ENCODE measurements at places on chromosomes 1 and 21.

DNA sequence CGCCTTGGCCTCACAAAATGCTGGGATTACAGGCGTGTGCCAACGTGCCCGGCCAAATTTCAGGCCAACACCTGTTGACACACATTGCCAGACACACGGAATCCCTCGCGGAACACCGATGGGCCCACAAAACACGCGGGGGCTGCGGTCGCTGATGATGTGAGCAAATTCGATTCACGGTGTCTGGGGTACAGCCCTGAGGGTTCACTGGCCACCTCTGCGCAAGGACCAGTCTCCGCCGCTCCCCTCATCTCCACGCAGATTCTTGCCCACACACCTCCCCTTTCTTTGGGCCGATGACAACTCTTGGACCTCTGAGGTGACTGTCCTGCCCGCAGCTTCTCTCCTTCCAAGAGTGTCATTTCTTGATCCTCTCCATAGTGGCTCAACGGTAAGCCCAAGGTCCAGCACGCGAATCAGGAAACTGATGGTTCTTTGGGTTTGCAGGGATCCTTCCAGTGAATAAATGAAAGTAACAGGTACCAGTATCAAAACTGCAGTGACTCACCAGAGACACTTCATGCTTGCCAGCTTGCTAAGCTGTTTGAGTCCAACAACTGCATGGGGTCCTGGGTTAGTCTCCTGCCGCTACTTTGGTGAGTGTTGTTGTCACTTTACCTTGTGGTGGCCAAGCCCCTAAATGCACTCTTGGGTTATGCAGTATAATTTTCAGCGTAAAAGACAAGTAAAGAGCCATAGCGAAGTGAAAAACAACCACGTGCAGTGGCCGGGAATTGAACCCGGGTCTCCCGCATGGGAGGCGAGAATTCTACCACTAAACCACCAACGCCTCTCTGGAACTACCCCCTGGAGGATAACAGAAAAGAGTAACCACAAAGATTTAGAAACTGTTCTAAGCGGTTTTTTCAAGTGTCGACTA is 11.0 kb upstream of the RNU1-3 start:
- DNase-seq = peak; percentile 61

DNA sequence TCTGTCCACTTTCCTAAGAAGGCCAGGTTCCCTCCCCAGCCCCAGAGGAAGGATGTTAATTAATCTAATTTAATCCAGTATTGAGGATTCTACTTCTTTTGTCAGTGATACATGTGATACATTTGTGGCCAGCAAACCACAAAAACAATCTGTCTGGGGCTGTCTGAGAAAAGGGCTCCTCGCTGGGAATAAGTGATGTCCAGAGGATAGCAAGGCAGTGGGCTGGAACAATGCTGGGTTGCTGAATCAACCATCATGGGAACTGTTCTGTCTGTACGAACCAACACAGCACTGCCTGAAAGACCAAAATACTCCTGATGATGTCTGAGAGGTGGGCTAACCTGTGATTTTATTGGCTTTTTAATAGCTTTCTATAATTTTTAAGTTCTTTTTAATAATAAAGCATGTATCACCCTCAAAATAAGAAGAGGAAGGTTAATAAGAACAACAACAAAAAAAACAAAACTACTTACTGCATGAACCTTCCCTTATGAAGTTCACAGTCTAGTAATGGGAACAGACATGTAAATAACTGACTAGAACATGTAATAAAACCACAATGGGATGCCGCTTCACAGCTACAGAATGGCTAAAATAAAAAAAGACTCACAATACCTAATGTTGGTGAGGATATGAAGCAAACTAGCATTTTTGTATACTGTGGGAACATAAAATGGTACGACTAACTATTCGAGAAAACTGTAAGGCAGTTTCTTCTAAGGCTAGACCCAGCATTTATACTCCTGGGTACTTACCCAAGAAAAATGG is 11.4 kb upstream of the ADAR start:
- DNase-seq = no peak

DNA sequence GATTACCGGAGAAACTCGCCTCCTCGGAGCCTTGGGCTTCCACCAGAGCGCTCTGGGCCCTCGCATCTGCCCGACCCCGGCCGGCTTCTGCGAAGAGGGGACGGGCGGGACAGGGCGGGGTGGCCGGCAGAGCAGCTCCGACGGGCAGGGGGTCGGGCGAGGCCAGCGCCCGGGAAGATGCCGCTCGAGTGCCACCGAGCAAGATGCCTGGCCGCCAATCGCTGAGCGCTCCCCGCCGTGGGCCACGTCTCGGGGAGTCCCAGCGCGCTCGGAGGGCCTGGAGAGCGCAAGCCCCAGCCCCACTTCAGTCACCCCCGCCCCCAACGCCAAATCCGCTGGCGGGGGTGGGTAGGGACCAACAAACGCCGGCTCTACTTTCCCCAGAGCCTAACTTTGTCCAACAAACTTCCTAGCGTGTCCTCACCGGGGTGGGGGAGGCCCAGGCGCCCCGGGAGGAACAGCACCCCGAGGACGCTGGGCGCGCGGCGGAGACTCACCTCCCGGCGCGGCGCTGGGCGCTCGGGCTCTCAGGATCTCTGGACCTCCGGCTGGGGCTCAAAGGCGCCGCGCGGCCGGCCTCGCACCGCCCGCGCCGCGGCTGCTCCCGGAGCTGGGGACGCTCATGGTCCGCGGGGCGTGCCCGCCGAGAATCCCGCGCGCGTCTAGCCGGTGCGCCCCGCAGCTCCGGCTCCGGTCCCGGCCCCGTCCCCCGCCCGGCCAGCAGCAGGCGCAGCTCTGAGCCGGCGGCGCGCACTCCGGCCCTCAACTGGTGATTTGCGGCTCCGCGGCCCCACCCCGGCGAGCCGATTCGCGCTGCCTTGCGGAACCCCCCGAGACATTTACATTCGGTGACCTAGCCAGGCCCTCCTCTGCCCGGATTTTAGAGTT is at the start of gene BCAR3:
Gene BCAR3 (minus strand): TSS at position 737 of the 888 bp plus-strand sequence. CDS start 6,907 bp downstream, outside the sequence.
- no peak for DNase-seq

DNA sequence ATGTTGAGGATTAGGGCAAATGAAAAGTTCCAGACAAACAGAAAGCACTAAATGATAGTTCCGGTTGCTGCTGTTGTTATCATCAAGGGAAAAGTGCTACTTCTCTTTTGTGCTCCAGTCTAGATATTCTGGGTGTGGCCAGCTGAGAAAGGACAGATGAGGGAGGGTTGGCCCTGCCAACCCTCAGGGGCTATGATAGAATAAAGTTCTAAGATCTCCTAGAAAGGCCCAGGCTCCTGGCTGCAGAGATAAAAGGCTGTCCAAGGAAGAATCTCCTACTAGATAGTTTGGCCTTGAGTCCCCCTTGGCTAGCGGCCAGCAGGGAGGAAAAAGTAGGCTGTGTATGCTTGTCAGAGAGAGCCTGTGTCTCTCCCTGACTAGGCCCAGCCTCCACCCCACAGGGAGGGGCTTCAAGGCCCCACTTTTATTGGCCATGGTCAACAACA is 31.5 kb downstream of the RIMS3 start:
- no peak for DNase-seq

- peak; percentile 44 for DNase-seq
Measured at GRCh38 chr21:29155118-29155932, 24.9 kb downstream of the MAP3K7CL start.

GRCh38 chr1:79815115-79815514 is 808.6 kb upstream of the ADGRL4 start:
- no peak for DNase-seq

- no peak for DNase-seq
Measured at GRCh38 chr1:22184892-22185612, 42.2 kb upstream of the WNT4 start.

DNA sequence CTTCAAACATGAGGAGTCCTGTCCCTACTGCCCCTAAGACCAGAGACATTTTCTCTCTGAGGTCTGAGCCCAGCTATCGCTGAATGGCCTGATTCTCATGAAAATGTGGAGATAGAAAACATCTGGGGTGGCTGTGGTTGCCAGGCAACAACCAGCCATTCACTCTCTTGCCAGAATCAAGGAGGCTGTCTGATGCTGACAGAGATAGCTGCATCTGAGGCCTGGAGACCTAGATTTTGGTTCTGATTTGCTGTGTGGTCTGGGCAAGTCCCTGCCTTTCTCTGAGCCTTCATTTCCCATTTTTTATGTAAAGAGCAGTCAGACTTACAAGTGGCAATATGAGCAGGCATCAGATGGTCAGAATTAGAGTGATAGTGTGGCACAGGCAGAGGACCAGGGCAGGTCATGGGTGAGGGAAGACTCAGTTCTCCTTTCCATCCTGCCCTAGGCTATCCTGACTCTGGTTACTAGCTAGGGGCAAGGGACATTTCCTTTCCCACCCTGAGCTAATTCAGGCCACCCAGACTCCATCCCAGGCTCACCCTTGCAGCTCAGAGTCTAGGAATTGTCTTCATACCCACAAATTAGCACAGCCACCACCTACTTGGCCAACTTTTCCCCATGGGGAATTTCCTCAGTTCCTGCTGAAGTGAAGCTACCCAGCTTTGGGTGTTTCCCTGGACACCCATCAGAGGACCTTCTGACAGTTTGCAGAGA is 20.0 kb upstream of the RNF19B start:
- no peak for DNase-seq

- DNase-seq = no peak
Measured at GRCh38 chr1:185546029-185546428, 188.2 kb upstream of the HMCN1 start.

GRCh38 chr1:98232678-98233077 is 311.8 kb upstream of the DPYD start:
- no peak for DNase-seq

Data from H54 (cell line).